ENCODE measurements at places on chromosomes 3 and 15.

- DNase-seq: peak; percentile 46
Observed at GRCh38 chr15:39786447-39787056, 3.9 kb upstream of the FSIP1 start.

DNA sequence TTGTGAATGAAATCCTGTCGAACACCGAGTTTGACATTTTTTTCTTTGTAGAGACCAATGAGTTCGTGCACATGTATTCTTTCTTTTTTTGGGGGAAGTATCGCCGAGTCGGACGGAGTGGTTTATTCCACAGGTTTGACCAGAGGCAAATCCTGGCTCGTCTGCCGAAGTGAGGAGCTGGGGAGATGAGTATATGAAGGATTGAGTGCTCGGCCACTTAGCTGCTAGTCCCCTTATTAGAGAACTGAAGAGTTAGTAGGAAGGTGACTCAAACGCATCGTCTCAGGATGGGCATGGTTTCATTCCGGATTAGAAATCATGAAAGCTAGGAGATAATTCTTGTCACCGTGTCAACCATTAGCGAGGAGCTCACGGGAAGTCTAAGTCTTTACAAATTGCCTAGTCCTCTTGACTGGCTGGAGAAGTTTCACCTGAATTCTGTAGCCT lies 154.7 kb upstream of the GOLIM4 start:
- no peak for DNase-seq

GRCh38 chr15:67066959-67067853 lies 1.8 kb downstream of the SMAD3 start:
- DNase-seq: no peak

DNA sequence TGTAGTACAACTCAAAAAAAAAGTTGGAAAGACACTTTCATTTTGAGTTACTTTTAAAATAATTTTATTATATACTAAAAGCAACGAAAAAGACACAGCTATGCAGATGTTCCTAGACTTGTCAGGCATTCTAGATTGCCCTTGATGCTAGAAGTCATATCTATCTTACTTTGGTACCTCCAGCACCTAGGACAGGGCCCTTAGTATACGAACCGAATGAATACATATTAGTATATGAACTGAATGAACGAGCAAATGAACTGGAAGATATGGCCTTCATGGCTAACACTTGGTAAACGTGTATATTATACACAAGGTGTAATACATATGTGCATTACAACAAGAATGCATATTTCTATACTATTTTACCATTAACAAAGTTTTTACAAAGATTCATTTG lies 24.1 kb downstream of the ATP13A5 start:
- DNase-seq: no peak

DNA sequence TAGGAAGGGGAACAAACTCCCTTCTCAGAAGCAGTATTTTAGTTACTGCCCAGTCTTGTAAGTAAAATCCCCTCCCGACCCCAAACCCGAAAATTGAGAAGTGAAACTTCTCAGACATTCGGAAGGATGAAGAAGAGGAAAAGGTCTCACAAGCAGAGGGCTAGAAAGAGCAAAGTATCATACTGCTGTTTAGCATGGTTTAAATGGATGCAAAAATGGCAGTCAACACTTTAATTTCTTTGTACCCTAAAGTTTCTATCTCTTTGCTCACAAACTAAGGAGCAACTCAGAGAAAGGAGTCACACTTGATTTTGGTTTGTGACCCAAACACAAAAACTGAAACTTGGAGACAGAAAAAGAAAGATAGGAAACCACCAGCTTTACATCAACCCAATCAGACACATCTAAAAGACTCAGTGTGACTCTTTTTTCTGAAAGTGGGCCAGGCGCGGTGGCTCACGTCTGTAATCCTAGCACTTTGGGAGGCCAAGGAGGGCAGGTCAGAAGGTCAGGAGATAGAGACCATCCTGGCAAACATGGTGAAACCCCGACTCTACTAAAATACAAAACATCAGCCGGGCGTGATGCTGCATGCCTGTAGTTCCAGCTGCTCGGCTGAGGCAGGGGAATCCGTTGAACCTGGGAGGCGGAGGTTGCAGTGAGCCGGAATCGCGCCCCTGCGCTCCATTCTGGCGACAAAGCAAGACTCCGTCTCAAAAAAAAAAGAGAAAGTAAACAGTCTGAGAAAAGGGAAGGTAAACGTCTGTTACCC lies 63.2 kb upstream of the ATP11B start:
- DNase-seq: peak; percentile 80

DNA sequence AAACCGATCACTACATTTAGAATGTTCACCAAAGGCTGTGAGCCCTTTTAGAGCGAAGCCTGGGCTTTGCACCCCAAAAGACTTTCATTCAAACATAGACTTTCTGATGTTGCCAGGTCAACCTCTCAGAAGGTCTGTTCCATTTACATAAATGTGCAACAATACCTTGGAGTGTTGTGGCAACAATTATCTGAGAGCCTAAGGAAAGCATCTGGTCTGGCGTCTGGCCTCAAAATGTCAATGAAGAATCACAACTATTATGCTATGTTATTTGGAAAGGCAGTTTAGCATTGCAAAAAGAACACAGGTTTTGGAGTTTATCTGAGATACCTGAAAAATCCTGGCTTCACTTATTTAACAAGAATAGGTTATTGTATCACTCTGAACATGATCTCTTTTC lies 50.0 kb downstream of the POLR2M start:
- DNase-seq: no peak

DNA sequence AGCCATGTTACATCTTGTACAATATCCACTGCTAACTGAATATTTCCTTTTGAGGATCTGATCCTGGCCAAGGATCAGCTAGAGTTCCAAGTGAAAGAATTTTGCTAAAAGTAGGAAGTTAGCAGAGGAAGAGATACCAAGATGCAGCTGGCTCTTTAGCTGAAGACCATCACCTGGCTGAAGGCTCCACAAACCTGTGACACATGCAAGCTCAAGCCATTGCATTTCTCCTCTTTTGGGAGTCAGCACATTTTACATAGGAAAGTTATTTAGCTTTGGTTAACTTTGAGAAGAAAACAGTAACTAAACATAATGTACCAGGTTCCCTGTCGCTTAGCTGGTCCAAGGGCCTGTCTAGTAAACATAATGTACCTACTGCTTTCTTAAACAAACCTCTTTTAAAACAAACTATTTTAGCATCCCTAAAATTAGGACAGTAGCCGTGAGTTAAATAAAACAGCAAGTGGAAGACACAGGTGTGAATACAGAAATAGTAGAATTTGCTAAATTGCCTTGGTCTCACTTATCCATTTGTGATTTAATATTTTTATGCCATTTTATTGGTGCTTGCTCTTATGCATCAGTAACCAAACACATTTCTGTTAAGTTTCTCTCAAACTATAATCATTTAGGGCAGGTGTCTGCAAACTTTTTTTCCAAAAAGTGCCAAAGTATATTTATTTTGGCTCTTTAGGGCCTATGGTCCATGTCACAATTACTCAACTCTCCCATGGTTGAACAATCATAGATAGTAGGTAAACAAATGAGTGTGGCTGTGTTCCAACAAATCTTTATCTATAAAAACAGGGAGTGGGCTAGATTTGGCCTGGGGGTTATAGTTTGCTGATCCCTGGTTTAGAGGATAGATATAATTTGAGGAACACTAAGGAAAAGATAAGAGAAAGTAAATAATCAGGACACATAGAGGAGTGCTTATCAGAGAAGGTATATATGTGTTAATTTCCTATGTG lies 11.2 kb downstream of the GCSAM start:
- peak; percentile 39 for DNase-seq

GRCh38 chr15:29734917-29735572 lies 87.2 kb downstream of the TJP1 start:
- no peak for DNase-seq

- no peak for DNase-seq
Observed at GRCh38 chr3:140941090-140941433, 574 bp upstream of the SLC25A36 start.

DNA sequence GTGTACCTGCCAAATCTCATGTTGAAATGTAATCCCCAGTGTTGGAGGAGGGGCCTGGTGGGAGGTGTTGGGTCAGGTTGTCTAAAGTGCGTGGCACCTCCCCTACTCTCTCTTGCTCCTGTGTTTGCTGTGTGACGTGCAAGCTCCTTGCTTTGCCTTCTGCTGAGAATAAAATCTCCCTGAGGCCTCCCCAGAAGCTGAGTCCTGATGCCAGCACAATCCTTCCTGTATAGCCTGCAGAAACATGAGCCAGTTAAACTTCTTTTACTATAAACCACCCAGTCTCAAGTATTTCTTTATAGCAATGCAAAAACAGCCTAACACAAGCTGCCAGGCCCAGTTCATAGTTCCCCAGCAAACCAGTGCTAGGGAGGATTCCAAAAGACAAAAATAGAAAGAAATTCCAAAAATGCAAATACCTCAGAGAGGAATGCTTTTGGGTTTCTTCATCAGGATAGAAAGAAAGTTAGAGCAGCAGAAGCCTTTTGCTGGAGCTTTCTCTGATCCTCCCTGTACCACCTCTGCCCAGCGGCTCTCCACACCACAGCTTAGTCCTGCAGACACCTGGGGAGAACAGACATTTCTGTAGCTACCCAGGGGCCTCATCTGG lies 25.9 kb upstream of the CDV3 start:
- no peak for DNase-seq

DNA sequence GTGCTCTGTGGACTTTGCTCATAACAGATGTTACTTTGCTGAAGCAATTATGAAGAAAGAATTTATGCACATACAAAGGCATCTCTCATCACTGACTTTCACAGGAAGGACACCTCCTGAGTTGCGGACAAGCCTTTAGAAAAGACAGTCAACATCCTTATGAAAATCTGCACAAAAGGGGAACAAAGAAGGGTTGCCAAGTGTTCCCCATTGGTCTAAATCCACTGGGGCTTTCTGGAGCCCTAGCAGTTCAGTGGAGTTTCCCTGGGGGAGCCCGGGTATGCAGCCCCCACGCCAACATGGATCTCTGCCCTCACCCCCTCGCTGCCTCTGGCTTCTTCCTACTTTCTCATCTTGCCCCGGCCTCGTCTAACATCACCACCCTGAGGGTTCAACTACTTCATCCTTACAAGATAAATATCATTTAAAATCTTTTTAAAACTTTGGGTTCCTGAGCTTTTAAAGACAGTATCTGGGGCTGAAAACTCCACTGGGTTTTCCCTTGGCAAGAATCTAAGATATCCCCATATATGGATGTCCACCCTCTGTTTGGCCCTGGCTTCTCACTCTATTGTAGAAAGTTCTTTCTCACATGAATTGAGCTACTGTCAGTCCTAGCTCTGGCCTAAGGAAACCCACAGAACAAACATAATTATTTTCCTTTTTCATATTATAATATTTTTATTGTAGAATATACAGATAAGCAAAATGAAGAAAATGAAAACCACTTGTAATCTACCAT lies 207.9 kb upstream of the RGMA start:
- DNase-seq: no peak

DNA sequence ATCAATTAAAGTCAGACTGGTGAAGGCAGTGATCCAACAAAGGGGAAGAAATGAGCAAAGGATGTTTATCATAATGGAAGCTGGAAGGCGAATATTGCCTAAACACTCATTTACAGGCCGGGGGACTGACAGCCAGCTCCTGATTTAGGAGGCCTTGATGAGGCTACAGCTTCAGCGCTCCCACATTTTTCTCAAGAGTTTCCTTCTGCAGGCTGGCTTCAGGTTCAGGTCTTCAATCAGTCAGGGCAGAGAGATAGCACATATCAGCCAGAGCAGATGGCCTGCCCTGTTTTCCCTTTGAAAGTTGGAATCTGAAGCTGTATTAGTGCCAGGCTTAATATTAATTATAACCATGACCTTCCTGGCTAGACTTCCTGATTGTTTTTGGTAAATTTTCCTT lies 218.9 kb downstream of the SV2B start:
- no peak for DNase-seq

GRCh38 chr15:91865950-91866349 lies 12.4 kb downstream of the SLCO3A1 start:
- no peak for DNase-seq

- DNase-seq: no peak
Observed at GRCh38 chr3:24299246-24299805, 195.3 kb downstream of the THRB start.

DNA sequence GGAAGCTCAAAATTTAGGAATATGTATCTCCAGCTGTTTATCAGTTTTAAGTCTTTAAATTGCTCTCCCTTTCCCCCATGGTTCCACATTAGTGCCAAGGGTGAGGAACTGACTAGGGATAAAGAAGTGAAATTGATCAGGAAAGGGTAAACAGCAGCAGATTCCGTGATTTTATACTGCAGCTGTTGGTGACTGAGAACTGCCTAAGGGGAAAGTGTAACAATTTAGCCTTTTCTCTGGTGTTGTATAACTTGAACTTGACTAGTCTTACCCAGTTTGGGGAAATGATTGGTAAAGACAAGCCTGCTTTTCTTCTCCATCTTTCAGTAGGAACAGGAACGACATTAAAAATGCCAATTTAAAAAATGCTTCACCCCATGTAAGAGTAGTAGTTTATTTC lies 5.0 kb downstream of the SPRED1 start:
- DNase-seq: no peak

DNA sequence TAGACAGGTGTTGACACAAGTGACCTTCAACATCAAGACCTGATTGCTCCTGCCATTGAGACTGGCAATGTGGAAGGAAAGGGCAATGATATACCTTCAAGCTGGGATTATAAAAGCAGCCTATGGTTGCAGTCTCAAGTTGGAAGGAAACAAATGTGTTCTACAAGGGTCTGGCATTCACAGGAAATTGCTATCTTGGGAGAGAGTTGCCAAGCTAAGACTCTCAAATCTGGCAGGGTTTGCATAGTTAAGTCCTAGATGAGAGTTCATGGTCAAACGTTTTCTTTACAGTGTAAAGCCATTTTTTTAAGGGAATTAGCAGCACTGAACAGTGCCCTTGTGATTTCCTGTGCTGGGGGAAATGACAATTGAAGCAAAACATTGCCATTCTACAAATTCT lies 546.9 kb upstream of the CFAP20DC start:
- DNase-seq: no peak

DNA sequence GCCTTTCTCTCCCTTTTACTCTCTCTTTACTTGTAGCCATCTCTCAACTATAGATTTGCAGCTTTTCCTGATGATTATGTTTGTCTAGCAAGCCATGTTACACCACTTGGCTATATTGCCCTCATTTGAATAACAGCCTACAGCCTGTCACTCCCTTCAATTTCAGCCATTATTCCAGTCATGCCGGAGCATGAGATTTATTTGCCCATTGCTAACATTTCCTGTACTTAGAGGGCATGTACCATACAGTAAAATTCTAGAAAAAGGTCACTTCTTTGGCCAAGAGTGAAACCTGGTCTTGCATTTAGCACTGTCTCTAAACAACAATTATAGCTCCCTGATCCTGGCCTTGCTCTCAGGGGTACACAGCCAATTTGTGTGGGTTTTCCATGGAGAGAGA lies 221.7 kb upstream of the TMC3 start:
- no peak for DNase-seq

- no peak for DNase-seq
Observed at GRCh38 chr3:97822359-97822775, 556 bp downstream of the CRYBG3 start.
